ENCODE measurements at places on chromosomes 2 and 18. TPM values are rescaled to one million over a fixed set of nuclear protein-coding genes. Genes with fewer than 3 reads are reported as not detected.
A peak's percentile ranks its signal among the peaks of the same experiment; 100 is the strongest.

DNA sequence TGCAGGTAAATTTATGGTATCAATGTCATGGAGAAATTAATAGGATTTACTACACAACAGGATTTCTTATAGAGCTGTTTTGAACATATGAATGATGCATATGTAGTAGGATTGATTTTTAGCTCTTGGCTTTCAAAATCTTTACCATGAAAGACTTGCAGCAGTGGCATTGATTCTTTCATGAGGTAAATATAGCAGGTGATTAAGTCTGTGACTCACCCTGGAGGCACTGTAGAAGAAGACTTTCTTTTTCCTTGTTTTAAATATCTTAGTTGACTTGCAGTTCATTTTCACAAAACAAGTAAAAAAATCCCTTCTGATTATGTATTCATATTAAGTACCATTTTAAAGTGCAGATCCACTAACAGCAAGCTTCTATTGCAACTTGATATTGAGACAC, 463.0 kb downstream of the FBXO15 start:
- H3K4me1 ChIP-seq, result no peaks in the 10 kb centered on the region
- H3K36me3 ChIP-seq, result no peaks in the 10 kb centered on the region
- DNase-seq, result no peak
- H3K27ac ChIP-seq, result no peak overlapping the region
- peaks cover 6% of the 10 kb centered on the region for H3K27me3 ChIP-seq
- no peak overlapping the region for H3K4me3 ChIP-seq

GRCh38 chr2:21261591-21261990, 137.8 kb downstream of the TDRD15 start:
- H3K27me3 ChIP-seq, result no peaks in the 10 kb centered on the region
- no peaks in the 10 kb centered on the region for H3K36me3 ChIP-seq
- no peaks in the 10 kb centered on the region for H3K4me1 ChIP-seq
- no peak overlapping the region for H3K4me3 ChIP-seq

Gene ACOXL
- total RNA-seq, result not detected

Gene SLC5A7
- total RNA-seq, result not detected

- no peaks in the 10 kb centered on the region for H3K27me3 ChIP-seq
- peaks cover 8% of the 10 kb centered on the region for H3K4me1 ChIP-seq
- DNase-seq, result no peak
- H3K4me3 ChIP-seq, result no peak overlapping the region
- peak overlapping the region; percentile 84 for H3K27ac ChIP-seq
Measured at GRCh38 chr18:10350661-10351060, 103.8 kb upstream of the APCDD1 start.

Gene UGT1A3
- not detected for total RNA-seq

DNA sequence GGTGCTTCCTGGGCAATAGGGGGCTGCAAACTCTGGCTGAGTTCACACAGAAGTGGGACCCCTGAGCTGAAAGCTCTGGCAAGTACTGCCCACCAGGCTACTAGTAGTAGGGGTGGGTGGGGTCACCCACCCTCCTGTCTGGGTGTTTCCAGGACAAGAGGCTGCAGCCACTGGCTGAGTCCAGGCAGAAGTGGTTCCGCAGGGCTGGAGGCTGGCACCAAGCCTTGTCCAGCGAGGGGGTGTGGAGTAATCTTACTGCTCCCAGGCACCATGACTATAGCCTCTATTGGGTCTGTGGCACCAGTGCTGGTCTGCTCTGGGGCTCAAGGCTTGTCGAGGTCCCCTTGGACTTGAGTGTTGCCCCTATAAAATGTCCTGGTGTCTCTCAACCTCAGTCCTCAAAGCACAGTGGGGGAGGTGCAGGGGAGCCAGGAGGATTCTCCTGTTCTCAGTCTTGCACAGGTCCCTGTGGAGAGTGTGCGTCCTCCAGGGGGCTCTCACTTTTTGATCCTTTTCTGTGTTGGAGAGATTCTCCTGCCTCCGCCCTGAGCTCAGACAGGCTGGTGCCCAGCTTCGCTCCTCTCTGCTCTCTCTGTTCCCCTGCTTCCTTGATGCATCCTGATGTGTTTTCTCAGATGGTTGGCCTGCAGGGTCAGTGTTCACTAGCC, 48.1 kb downstream of the NUP35 start:
- H3K4me3 ChIP-seq, result no peak overlapping the region
- H3K36me3 ChIP-seq, result no peaks in the 10 kb centered on the region
- no peak for DNase-seq

Gene FAM161A
- total RNA-seq, result 3.6 TPM

DNA sequence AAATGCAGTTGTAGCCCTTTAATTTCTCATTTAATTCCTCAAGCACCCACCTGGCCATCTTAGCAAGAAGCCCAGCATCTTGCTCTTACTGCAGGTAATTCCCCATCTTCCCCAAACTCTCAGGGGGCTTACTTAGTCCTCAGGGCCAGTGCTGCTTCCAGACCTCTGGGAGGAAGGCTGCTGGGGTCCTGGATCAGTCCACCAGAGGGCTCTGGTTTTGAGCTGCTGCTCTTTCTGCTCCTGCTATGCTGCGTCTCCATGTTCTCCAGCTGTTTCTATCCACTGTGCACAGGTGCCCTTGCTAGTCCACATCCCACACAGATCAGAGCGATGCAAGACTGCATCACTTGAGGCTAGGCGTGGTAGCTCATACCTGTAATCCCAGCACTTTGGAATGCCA, 34.5 kb upstream of the TMEM87B start:
- no peak overlapping the region for H3K4me3 ChIP-seq
- H3K4me1 ChIP-seq, result no peaks in the 10 kb centered on the region
- DNase-seq, result no peak

DNA sequence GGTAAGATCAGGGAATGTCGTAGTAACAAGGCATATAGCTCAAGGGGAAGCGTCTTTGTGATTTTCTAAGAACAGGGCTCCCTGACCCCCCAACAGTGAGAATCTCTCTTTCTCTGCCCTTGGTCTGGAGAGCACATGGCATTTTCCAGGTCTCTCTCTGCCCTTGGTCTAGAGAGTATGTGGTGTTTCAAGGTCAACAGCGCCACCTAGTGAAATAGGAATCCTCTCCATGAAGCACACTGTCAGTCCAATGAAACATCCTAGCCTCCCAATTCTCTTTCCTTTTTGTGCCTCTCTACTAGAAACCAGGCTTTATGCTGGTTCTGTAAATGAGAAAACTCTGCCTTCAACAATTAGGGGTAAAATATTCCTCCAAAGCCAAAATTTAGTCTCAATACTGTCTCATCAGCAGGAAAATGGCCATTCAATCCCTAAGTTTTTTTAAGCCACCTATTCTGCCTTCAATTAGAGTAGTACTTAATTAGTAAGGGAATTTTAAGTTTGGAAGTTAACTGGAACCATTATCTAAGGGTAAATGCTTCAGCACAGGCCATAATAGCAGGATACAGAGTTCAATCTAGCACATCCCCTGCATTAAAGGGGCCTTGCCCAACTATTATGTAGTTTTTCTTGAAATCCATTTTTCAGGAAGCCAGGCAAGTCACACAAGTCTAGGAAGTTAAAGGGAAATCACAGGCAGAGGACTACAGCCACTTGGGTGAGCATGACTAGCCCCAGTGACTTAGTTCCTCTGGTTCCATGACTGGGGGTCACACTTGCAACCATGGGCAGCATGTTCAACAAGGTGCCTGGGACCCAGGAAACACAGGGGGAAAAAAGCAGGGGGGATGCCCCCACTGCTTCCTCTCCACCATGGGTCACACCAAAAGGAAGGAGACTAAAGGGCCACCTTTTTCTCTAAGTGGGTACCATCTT, 12.4 kb downstream of the DYM start:
- H3K4me3 ChIP-seq, result no peak overlapping the region
- DNase-seq, result no peak
- H3K27me3 ChIP-seq, result no peaks in the 10 kb centered on the region
- H3K4me1 ChIP-seq, result no peaks in the 10 kb centered on the region
- H3K36me3 ChIP-seq, result no peaks in the 10 kb centered on the region

DNA sequence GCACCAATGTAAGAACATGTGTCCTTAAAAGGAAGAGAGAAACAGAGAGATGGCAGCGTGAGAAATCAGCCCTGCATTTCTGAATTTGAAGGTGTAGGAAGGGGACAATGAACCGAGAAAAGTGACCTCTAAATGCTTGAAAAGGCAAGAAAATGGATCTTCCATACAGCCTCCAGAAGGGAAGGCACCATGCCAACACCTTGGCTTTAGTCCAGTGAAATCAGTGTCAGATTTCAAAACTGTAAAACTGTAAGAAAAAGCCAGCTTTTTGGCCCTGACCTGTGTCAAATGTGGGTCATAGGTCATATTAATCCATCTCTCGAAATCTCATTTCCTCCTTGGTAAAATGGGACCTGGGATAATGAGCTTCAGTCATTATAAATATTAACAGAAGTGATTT, 762.3 kb downstream of the DCDC2C start:
- no peaks in the 10 kb centered on the region for H3K36me3 ChIP-seq
- H3K27ac ChIP-seq, result no peak overlapping the region
- H3K4me1 ChIP-seq, result no peaks in the 10 kb centered on the region
- DNase-seq, result no peak

DNA sequence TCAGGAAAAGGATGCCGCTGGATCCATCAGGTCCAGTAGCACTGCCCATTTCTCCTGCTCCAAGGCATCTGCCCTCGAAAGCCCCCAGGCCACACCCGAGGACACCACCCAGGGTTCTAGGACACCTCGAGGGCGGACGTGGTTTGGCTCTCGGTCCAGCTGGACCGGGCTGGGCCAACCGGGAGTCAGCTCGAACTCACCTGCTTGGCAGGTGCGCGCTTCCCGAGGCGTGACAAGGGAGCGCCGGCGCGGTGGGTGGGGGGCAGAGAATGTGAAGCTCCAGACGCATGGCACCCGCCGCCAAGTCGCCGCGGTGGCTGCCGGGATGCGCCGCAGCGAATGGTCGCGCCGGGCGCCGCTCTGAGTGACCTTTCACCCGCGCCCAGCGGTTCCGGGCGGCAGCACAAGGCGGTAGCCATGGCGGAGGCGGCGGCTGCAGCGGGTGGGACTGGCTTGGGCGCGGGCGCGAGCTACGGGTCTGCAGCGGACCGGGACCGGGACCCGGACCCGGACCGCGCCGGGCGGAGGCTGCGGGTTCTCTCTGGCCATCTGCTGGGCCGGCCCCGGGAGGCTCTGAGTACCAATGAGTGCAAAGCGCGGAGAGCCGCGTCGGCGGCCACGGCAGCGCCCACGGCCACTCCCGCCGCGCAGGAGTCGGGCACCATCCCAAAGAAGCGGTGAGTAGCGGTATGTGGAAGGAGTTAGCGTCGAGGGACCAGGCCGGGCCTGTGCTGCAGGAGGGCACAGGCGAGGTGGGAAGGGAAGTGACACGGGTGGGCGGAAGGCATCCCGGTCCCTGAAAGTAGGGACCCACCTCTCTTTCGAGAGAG, at the start of gene AGPS:
Gene AGPS (plus strand): TSS at position 401 of the 830 bp plus-strand sequence. CDS start 17 bp downstream, at position 418.
- peak; percentile 37 for DNase-seq
- peak within 1 kb of the TSS; percentile 81 for H3K4me3 ChIP-seq
- H3K27ac ChIP-seq, result peak within 1 kb of the TSS; percentile 77
- H3K27me3 ChIP-seq, result no peaks in the 10 kb centered on the region
- no peaks in the 10 kb centered on the region for H3K36me3 ChIP-seq

DNA sequence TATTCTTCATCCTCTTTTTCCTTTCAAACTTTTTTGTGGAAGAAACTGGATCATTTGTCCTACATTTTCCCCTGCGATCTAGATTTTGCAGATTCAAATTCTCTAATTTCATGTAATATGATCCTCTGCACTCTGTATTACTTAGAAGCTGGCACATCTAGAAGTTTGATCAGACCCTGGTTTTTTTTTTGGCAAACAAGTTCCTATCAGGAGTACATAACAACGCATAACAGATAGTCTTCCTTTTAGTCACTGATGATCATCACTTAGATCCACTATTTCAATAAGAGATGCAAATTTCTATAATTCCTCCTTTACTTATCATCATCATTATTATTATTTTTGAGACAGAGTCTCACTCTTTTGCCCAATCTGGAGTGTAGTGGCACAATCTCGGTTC, 117.1 kb downstream of the CDH2 start:
- no peaks in the 10 kb centered on the region for H3K36me3 ChIP-seq
- H3K4me3 ChIP-seq, result no peak overlapping the region
- no peak for DNase-seq
- no peaks in the 10 kb centered on the region for H3K4me1 ChIP-seq
- no peak overlapping the region for H3K27ac ChIP-seq

DNA sequence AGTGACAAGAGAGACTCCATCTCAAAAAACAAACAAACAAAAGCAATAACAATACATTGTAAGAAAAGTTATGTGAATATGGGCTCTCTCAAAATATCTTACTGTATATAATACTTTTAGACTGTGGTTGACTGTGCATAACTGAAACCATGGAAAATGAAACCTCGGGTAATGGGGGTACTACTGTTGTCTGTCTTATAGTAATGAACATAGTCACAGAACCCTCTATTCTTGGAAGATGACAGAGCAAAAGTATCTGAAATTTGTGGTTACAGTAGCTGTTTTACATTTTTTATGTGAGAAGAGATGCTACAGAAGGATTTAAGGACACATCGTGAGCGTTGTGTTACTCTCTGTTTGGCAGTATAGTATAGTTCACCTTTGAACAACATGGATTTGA, 60.5 kb downstream of the MAP4K4 start:
- no peaks in the 10 kb centered on the region for H3K4me1 ChIP-seq
- no peak for DNase-seq
- H3K27ac ChIP-seq, result no peak overlapping the region
- no peaks in the 10 kb centered on the region for H3K36me3 ChIP-seq
- no peaks in the 10 kb centered on the region for H3K27me3 ChIP-seq

DNA sequence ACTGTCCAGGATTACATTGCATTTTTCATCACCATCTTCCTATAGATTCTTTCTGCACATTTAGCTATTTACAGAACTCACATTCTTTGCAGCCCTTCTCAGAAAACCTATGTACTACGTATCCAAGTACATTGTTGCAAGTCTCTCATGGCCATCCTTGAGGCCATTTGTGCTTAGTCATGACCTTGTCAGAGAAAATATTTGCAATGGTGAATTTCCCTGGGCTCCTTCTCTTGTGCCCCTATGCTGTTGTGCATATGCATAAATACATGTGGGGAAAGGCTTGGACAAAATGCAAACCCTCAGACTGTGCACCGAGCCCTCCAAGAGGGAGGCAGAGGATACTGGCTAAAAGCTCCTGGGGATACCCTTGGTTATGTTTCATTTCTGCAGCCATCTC, 19.5 kb downstream of the IL36A start:
- no peak overlapping the region for H3K4me3 ChIP-seq
- no peak for DNase-seq
- no peaks in the 10 kb centered on the region for H3K36me3 ChIP-seq

Gene SCLY
- total RNA-seq, result 11.2 TPM

DNA sequence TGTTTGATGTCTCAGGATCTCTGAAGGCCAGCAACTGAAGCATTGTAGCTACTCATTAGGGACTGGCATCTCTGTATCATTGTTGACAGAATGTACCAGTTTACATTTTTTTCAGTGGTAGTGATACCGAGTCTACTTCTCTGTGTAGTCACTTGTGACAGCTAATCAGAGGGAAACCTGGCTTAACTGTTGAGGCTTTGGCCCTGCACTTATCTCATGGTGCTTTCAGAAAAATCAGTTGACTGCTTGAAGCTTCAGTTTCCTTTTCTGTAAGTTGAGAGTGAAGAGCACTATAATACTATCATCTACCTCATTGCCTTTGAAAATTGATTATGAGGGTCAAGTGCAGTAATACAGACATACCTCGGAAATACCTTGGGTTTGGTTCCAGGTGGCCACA, 90.0 kb downstream of the COMMD1 start:
- no peaks in the 10 kb centered on the region for H3K27me3 ChIP-seq
- H3K4me1 ChIP-seq, result no peaks in the 10 kb centered on the region
- no peak overlapping the region for H3K4me3 ChIP-seq
- no peaks in the 10 kb centered on the region for H3K36me3 ChIP-seq

- H3K27me3 ChIP-seq, result no peaks in the 10 kb centered on the region
- H3K4me1 ChIP-seq, result no peaks in the 10 kb centered on the region
- H3K4me3 ChIP-seq, result no peak overlapping the region
- H3K27ac ChIP-seq, result no peak overlapping the region
- no peak for DNase-seq
- no peaks in the 10 kb centered on the region for H3K36me3 ChIP-seq
Measured at GRCh38 chr2:96940001-96940615, 46.3 kb downstream of the FAM178B start.

All from breast epithelium (tissue), 4 donors.